Endothelial cell of umbilical vein (primary cell): ENCODE measurements at places on chromosomes 1 and 21.

DNA sequence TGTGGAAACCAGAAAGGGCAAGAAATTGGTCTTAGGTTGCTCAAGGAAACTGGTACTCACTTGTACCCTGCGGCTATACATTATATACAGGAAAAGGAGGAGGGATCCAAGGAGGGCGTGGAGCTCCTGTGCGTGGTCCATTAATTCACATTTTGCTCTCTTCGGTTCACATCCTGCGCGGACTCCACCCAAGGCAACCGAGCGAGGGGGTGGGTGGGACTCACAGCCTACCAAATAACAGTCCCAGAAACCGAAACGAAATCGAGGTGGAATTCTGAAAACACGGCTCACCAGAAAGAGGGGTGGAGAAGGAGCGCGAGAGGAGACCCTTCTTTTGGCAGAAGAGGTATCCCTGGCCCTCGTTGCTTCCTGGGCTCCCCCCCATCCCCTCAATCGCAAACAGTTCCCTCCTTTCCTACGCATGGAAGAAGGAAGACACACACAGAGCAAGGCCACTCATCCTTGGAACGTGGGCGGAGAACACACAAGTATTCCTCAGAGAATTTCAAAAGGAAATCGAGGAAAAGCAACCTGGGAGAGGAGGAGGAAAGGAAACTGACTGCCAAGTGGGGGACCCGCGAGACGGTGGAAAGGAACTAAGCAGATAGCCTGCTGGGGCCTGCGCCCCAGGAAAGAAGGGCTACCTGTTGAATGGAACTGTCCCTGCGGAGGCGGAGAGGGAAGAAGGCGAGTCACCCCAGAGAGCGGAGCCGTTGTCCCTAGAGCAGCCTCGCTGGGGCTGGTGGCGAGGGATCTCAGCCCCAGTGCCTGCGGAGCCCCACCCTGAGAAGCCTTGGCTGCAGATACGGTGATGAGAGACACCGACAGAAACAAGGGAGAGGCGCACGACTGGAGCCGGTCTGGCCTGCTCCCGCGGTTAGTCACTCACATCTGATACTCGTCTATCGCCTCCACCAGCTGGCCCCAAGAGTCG is 705 bp downstream of the AIDA start:
- peak overlapping the region; percentile 18 for H3K27ac ChIP-seq
- H3K4me3 ChIP-seq, result peak overlapping the region; percentile 54
- no peaks in the 10 kb centered on the region for H3K27me3 ChIP-seq
- peak; percentile 67 for DNase-seq
- H3K36me3 ChIP-seq, result no peaks in the 10 kb centered on the region

DNA sequence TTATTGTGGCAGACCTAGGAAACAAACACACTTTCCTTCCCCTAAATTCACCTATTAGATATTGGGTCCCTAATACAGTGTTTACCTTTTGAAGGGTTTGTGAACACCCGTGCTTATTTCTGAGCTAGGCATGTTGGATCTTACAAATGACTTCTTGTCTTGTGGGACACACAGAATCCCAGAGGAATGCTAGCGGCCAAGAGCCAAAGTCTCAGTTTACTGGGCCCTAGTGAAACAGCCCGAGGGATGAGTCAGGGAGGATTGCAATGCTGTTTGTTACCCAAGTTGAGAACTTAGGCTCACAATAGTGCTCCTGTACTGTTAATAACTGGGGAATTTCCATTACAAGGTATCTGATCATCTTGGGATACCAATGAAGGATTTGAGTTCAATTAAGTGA is 100.1 kb upstream of the AKT3 start:
- H3K4me1 ChIP-seq, result peaks cover 5% of the 10 kb centered on the region
- H3K36me3 ChIP-seq, result no peaks in the 10 kb centered on the region
- no peak overlapping the region for H3K27ac ChIP-seq
- H3K27me3 ChIP-seq, result no peaks in the 10 kb centered on the region

GRCh38 chr1:186409091-186409490 is 33.5 kb downstream of the ODR4 start:
- H3K27ac ChIP-seq, result no peak overlapping the region
- DNase-seq, result no peak
- H3K4me3 ChIP-seq, result no peak overlapping the region
- peaks cover 6% of the 10 kb centered on the region for H3K4me1 ChIP-seq
- no peaks in the 10 kb centered on the region for H3K27me3 ChIP-seq
- H3K36me3 ChIP-seq, result no peaks in the 10 kb centered on the region

DNA sequence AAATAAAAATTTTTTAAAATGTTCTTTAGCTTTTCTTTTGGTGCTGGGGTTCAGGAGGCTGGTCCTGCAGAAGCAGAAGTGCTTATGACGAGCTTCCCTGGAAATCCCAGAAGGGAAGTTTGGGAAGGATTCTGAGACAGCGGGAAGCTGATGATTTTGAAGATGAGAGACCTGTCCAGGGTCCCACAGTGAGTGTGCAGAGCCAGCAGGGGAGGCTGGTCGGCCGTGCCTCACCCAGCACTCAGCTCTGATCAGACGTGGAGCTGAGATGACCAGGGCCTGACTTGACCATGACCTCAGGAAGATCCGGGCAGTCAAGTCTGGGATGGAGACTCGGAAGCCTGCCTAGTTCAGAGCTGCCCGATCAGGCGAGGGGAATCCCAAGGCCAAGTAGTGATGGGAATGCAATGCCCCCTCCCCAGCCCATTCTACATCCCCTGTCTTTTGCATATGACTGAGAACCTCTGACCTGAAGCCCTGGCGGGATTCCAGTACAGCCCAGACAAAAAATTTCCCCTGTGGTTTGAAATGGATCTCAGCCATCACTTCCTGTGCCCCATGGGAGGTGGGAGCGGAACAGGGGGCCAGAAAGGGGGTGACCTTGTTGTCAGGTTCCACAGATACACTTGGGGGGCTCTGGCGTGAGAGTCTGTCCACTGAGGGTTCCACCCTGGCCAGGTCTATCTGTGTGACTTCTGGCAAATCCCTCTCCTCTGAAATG is 96.8 kb upstream of the RUNX3 start:
- no peak for DNase-seq
- H3K4me1 ChIP-seq, result no peaks in the 10 kb centered on the region
- no peaks in the 10 kb centered on the region for H3K27me3 ChIP-seq
- H3K27ac ChIP-seq, result no peak overlapping the region
- H3K4me3 ChIP-seq, result no peak overlapping the region
- no peaks in the 10 kb centered on the region for H3K36me3 ChIP-seq

GRCh38 chr1:179586107-179586823 is 5.4 kb upstream of the TDRD5 start:
- no peaks in the 10 kb centered on the region for H3K36me3 ChIP-seq
- H3K4me1 ChIP-seq, result no peaks in the 10 kb centered on the region
- H3K4me3 ChIP-seq, result no peak overlapping the region
- DNase-seq, result peak; percentile 32
- peaks cover 17% of the 10 kb centered on the region for H3K27me3 ChIP-seq

GRCh38 chr1:53359934-53360276 is 32.0 kb upstream of the LRP8 start:
- H3K4me1 ChIP-seq, result no peaks in the 10 kb centered on the region
- H3K27ac ChIP-seq, result no peak overlapping the region
- DNase-seq, result no peak
- H3K4me3 ChIP-seq, result no peak overlapping the region
- peaks cover 15% of the 10 kb centered on the region for H3K27me3 ChIP-seq
- H3K36me3 ChIP-seq, result no peaks in the 10 kb centered on the region

GRCh38 chr1:89100412-89100811 is 25.5 kb downstream of the GBP2 start:
- H3K27ac ChIP-seq, result no peak overlapping the region
- no peaks in the 10 kb centered on the region for H3K4me1 ChIP-seq
- DNase-seq, result no peak

GRCh38 chr1:56798053-56798471 is 21.1 kb downstream of the FYB2 start:
- H3K4me3 ChIP-seq, result no peak overlapping the region
- no peaks in the 10 kb centered on the region for H3K36me3 ChIP-seq
- H3K27me3 ChIP-seq, result no peaks in the 10 kb centered on the region
- H3K4me1 ChIP-seq, result no peaks in the 10 kb centered on the region
- H3K27ac ChIP-seq, result no peak overlapping the region

- no peaks in the 10 kb centered on the region for H3K4me1 ChIP-seq
- H3K27me3 ChIP-seq, result no peaks in the 10 kb centered on the region
- H3K36me3 ChIP-seq, result no peaks in the 10 kb centered on the region
- H3K4me3 ChIP-seq, result no peak overlapping the region
- no peak overlapping the region for H3K27ac ChIP-seq
Measured at GRCh38 chr21:17798796-17799195, 20.4 kb downstream of the C21orf91 start.

DNA sequence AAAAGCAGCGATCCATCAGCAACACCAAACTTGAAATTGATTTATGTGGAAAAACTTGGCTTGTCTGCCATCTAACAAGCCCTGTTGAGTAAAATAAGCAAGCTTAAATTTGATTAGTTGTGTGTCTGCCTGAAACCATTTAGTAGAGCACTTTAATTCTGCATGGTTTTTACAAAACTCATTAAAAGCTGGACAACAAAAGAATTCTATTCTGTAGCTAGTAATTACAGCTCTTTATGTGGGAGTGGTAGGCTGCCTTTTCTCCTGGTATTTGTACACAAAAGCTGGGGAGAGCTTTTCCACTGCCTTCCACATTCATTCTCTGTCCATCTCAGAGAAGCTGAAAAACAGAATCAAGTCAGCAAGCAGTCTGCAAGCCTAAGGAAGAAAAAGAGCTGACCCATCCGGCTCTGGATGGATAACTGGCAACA is 1.7 kb downstream of the ETS2 start:
- no peaks in the 10 kb centered on the region for H3K36me3 ChIP-seq
- peak; percentile 44 for DNase-seq
- H3K4me3 ChIP-seq, result peak overlapping the region; percentile 93
- H3K4me1 ChIP-seq, result peaks cover 50% of the 10 kb centered on the region
- no peaks in the 10 kb centered on the region for H3K27me3 ChIP-seq
- H3K27ac ChIP-seq, result peak overlapping the region; percentile 74

DNA sequence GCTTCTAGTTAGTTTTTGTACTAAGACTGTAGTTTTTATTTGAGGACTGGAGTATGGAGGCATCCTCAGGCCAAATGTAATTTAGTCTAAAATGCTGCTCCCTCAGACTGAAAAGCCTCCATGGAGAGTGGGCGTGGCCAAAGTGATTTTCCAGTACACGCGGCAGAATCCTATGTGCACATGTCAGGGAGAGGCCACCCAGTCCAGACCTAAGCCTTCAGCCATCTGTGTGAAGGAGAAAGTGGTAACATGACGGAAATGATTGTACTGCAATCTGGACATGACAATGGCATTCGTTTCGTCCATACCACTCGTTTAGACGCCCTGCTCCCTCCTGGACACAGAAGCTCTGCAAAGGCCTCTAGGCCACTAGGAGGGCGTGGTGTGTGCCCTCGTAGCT is 56.2 kb downstream of the PCP4 start:
- no peaks in the 10 kb centered on the region for H3K4me1 ChIP-seq
- no peaks in the 10 kb centered on the region for H3K27me3 ChIP-seq
- no peaks in the 10 kb centered on the region for H3K36me3 ChIP-seq
- DNase-seq, result no peak
- no peak overlapping the region for H3K27ac ChIP-seq

DNA sequence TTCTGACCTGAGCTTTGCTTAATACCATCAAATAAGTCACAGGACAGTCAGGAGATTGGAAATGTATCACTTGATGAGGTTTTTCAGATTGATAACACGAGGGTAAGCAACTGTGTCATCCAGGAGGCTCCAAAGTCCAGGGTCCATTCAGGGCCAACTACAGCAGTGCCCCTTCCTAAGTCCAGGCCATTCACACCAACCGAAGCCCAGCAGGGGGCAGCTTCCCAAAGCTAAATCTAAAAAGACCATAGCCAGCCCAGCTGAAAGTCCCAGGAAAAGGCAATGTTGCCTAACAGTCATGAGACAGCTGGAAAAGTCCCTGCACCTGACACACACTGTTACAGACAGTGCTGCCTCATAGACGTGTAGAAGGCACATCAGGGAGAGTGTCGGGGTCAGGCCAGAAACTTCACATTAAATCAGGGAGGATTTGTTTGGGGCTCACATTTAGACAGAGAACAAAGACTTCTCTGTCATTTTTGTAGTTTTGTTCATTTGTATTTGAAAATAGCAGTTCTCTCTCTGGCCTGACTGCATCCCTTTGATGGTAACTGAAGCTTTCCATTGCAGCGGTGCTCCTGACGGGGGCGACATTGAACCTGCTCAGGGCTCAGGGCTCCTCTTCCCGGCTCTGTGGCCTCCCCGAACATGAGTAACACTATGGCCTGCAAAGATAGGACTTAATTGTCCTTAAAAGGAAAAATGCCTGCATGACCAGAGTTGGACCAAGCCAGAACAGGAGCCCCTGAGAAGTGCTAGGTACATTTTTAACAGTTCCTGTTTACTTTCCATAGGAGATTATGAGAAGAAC is 200.4 kb downstream of the NRIP1 start:
- H3K36me3 ChIP-seq, result no peaks in the 10 kb centered on the region
- H3K27me3 ChIP-seq, result no peaks in the 10 kb centered on the region
- DNase-seq, result peak; percentile 67
- H3K4me1 ChIP-seq, result peaks cover 4% of the 10 kb centered on the region
- no peak overlapping the region for H3K27ac ChIP-seq
